ENCODE measurements at places on chromosomes 3 and 15. TPM values are rescaled to one million over a fixed set of nuclear protein-coding genes. Genes with fewer than 3 reads are reported as not detected.

The MNS1 gene
- not detected for total RNA-seq

The GOLGA8M gene
- 2.9 TPM for total RNA-seq

The GCSAM gene
- total RNA-seq: 42.1 TPM

The ADCY5 gene
- total RNA-seq: not detected

The PLA2G4D gene
- total RNA-seq: not detected

The CYP1A1 gene
- 0.11 TPM for total RNA-seq

The CD80 gene
- total RNA-seq: 0.42 TPM

DNA sequence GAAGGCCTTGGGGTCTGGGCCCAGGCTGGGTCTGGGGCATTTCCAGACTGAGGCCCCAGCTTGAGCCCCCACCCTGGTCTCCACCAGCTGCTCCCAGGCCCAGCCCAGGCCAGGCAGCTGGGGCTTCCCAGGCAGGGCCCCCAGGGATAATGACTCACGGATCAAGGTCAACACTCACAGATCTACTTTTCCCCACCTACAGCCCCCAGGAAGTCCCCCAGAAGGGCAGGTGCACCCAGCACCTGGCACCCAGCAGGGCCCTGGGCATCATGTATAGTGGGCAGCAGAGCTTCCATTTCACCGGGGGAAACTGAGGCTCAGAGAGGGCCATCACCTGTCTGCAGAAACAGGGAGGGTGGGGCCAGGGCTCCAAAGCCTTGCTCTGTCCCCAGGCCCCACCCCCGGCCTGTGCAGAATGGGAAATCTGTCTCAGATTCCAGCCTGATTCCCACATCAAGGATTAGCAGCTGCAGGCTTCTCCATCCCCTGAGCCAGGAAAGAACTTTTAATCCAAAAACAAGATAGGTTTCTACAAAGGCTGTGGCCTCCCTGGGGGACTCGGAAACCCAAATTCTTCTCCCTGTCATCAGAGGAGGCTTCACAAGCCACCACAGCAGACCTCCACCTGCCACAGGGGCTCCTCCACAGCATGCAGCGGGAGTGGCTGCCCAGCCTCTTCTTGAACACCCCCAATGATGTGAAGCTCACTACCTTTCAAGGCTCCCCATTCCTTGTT is 49.8 kb downstream of the IQSEC1 start:
- no peak for DNase-seq

GRCh38 chr3:51361746-51362145 is 23.3 kb upstream of the MANF start:
- DNase-seq: no peak

DNA sequence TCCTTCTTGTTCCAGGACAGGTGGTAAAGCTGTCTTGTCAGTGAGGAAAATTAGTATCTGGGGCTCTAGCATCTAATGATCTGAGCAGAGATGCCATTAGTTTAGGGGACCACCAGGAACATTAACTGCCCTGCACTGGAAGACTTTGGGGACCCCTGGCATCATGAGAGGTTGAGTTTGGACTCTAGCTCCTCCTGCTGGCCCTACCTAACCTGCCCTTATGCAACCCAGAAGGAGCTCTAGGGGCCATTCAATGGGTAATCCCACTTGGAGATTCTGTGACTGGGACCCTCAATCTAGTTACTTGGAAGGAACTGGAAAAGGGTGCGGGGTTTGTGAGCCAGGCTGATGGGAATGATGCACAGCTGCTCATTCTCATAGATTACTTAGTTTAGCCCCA is 451.0 kb downstream of the EPHB1 start:
- DNase-seq: no peak

DNA sequence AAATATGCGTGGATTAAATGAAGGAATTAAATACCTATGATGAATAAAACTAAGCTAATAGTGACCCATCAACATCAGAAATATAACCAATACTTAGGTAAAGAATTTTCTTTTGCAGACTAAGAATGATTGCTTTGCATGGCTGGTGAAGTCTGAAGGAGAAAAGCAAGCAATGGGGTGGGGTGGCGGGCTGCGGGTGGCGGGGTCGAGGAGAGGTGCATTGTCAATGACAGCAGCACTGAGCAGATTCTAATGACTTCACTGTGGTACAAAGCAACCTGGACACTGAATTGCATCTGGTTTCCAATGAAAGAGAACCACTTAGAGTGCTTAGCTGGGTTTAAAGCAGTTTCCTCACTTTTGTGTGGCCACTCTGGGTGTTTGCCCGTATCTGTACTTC is 171.5 kb upstream of the IL12A start:
- no peak for DNase-seq

- DNase-seq: no peak
Measured at GRCh38 chr3:143896486-143896885, 48.2 kb upstream of the SLC9A9 start.

DNA sequence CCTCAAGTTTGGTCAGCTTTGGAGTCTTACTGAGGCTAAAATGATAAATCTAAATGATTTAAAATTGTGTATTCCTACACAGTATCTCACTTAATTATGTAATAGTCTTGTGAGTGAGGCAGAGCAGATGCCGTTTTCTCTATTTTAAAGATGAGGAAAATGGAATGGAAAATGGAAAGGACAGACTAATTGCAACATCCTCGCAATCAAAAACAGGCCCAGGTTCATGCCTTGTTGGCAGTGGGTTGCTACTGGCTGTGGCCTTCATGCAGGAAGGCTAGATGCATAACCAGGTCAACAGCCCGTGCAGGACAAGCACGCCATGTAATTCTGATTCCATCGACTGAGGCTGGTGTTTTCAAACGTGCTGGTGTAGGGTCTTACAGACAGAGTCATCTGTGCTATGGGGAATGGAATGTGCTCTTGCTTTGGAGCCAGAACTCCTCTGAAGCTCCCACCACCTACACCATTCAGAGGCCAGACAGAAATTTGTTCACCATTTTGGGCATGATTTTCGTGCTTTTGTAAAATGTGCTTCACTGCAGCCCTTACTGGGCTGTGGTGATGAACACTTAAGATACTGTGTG is 37.9 kb downstream of the MLH1 start:
- DNase-seq: no peak

GRCh38 chr3:150077107-150077506 is 106.4 kb upstream of the PFN2 start:
- no peak for DNase-seq

GRCh38 chr15:48010316-48010715 is 110.5 kb upstream of the SLC24A5 start:
- DNase-seq: no peak

DNA sequence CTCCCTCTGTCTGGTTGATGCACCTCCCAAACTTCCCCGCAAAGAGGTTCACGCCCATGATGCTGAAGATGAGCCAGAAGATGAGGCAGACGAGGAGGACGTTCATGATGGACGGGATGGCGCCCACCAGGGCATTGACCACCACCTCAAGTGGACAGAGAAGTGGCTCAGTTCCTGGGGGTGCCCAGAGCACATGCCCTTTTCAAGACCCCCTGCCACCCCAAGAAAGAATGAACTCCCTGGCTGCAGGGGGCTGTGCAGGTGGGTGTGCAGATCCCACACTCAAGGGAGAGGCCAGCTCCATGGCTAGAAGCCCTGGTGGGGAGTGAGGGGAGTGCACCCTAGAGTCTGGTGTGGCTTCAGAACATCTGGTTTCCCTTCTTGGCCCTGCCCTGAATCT is 64.1 kb downstream of the EXOG start:
- DNase-seq: no peak

DNA sequence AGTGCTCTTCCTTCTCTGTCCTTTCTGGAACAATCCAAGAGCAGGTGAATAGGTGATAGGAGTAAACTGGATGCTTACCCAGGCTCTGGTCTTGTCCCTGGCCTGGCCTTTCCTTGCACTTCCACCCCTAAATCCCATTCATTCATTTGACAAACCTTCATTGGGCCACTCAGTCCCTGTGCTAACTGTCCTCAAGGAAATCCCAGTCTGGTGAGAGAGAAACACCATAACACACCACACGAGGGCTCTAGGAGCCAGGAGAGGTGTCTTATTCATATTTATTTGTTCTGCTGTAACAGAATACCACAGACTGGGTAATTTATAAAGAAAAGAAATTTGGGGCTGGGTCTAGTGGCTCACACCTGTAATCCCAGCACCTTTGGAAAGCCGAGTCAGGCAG is 22.8 kb downstream of the EFCC1 start:
- DNase-seq: no peak

GRCh38 chr3:108461661-108462111 is 48.7 kb downstream of the MYH15 start:
- DNase-seq: no peak

GRCh38 chr15:38849046-38849445 is 284.4 kb upstream of the RASGRP1 start:
- DNase-seq: no peak

DNA sequence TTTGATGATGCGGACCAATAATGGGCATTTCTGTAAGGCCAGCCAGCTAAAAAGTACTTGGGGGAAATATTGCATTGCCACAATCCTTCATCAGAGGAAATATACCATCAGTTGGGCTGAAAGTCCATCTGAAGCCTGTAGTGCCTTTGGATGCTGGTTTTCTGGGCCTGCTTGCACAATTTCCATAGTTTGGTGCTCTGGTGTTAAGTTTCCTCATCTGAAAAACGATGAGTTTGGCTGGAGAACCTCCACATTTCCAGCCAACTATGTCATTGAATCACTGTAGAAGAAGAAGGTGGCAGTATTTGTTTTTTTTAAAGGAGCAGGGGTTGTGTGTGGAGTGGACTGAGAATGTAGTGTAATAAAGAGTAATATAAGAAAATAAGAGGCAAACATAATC is 10.1 kb downstream of the CCNB2 start:
- no peak for DNase-seq

DNA sequence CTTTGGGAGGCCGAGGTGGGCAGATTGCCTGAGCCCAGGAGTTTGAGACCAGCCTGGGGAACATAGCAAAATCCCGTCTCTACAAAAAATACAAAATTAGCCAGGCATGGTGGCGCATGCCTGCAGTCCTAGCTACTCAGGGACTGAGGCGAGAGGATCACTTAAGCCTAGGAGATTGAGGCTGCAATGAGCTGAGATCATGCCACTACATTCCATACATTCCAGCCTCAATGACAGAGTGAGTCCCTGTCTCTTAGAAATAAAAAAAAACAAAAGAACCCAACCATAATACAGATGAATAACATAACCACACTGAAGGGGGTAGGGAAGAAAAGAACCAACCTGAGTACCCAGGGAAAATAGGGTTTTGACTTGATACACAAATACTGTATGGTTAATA is 19.7 kb upstream of the CGNL1 start:
- DNase-seq: no peak

DNA sequence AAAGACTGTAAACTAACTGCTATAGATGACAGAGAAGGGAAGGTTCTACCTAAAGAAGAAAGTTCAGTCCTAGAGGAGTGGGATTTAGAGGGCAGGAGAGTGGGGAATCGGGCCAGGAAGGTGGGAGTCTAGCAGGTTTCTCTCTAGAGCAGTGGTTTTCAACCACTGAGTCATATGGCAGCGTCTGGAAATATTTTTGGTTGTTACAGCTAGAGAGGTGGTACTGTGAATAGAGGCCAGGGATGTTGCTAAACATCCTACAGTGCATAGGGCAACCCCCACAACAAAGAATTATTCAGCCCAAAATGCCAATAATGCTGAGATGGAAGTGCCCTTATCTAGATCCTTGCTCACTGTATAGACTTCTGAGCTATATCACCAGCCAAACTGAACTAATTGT is 28.7 kb downstream of the ATP1B3 start:
- DNase-seq: no peak

GRCh38 chr15:59170295-59171066 is 36.2 kb upstream of the LDHAL6B start:
- DNase-seq: no peak

- no peak for DNase-seq
Measured at GRCh38 chr15:54321426-54321825, 343.2 kb downstream of the UNC13C start.

DNA sequence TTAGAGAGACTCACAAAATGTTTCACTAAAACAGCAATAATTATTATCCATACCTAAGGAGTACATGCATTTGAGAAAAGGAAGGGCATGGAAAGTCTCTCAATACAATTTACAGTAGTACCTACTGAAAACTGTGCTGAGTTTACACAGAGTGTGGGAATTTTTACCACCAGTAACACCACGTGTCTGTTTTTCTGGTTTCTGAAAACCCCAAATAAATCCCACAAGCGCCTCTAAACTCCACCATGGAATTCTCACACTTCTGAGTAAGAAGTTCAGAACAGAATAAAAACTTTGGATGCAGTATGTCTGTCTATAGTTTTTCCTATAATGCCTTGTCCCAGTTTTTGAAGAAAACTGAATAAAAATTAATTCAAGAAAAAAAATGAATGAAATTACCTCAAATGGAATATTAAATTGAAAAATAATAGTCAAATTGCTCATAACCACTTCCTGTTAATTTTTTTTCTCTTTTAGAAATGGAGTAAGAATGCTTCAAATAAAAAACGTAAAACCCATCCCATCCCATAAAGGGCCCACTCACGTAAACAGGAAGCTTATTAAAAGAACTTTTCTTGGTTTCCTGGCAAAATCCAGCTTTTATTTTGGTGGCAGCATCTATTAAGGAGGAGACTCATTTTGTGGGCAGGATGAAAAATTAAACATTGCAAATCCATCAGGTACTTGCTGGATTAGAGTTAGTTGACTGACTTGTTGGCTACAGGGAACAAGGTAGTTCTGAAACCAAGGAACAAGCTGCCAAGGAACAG is 378.1 kb downstream of the TIGIT start:
- DNase-seq: no peak
